ENCODE measurements at places on chromosomes 13 and 19. TPM values are rescaled to one million over a fixed set of nuclear protein-coding genes. Genes with fewer than 3 reads are reported as not detected.

Gene SIGLEC6
- not detected for polyA plus RNA-seq

Gene ZNF611
- polyA plus RNA-seq = 7.3 TPM

- DNase-seq = no peak
Measured at GRCh38 chr13:86601351-86601750, 802.1 kb upstream of the SLITRK6 start.

- no peak for DNase-seq
Measured at GRCh38 chr19:5042556-5042955, 73.6 kb downstream of the KDM4B start.

- no peak for DNase-seq
Measured at GRCh38 chr13:83229574-83230305, 652.5 kb downstream of the SLITRK1 start.

DNA sequence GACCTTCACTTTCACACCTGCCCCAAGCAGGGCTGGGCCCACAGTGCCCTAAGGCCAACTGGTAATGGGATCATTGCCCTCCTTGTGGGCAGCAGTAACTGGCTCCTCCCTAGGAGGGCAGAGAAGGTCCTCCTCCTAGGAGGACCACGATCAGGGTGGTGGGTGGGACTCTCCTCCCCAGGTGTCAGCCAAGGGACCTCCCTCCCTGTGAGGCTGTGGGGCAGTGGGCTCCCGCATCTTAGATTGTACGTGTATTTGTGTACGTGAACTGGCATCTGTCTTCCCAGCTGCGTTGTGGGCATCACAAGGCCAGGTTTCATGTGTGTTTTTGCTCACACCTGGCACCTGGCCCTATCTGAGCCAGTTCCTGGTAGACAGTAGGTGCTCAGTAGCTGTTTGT is 111.8 kb downstream of the SOX1 start:
- no peak for DNase-seq
